NCI-H345 (cell line): ENCODE measurements at places on chromosomes 7 and 10.

DNA sequence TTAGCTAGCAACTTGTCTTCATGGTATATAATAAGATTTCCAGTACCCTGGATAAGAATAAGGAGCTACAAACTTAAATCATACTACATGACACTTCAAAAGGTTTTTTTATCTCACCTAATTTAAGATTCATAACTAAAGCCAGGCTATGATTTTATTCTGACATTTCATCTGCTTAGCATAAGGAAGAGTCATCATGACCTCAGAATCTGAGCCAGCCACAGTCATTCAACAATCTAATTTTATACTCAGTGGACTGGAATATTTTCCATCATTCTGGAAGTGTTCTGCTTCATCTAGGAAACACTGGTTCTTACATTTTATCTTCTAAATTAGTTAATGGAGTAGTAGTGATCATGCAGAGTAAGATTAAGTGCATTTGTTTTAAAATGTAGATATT is 102.1 kb upstream of the KCND2 start:
- DNase-seq = no peak

DNA sequence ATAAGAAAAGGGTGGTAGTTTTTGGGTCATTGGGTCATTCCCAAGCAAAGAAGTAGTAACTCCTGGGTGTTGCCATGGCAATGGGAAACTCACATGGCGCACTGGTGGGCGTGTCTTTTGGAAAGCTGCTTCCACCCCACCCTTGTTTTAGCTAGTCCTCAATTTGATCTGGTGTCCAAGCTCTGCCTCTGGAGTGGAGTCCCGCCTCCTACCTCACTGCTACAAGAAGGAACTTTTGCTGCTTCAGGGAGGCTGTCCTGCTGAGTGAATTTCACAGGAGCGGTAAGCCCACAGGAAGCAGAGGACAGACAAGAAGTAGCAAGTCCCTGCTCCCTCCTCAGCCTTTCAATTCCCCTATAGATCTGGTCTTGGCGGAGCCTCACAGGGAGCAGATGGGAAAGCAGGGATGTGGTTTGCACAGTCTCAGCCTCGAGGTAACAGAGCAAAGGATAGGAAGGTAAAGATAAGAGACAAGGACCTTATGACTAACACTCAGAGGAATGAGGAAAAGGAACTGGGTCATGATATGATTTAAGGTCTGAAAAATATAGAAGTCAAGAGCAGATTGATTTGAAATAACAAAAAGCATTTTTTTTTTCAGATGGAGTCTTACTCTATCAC is 700.3 kb downstream of the TNS3 start:
- no peak for DNase-seq

DNA sequence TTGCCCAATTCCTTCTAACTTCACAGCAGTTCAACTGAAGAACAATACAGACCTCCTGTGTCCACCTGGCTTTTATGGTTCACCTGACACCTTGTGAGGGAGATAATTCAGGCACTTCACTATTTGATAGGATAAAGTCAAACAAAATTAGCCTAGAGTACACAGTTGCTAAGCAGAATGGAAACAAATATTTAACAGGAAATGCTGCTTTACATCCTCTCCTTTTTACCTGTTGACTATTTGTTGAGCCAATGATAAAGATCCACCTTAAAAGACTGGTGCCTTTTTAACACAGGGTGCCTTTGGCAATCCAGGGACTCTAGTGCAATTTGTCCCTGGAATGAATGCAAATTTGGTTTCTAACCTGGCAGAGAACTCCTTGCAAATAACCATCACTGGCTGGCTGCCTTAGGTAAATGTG is 39.8 kb downstream of the ITPRID1 start:
- DNase-seq = peak; percentile 92

DNA sequence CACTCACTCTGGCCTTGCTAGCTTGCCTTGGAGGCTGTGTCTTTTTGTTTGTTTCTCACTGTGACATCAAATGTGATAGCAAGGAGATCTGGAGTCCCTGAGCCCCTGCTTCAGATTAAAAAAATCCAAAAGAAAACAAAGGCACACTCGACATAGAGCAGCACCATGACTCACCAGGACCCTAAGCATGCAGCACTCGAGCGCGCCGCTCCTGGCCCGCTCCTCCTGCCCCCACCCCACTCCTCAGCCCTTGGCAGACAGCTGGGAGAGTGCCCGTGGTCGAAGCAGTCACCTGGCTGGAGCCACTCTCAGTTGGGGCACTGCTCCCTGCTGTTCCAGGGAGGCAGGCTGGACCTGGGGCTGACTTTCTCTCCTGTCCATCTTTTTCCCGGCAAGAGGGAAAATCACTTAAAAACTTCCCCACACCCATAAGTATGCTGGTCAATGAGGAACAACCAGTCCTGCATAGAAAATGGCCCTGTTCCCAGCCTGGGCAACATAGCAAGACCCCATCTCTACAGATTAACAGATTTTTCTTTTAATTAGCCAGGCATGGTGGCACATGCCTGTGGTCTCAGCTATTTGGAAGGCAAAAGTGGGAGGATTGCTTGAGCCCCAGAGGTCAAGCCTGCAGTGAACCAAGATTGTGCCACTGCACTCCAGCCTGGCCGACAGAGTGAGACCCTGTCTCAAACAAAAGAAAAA is 128.4 kb downstream of the PAXIP1 start:
- DNase-seq = no peak

DNA sequence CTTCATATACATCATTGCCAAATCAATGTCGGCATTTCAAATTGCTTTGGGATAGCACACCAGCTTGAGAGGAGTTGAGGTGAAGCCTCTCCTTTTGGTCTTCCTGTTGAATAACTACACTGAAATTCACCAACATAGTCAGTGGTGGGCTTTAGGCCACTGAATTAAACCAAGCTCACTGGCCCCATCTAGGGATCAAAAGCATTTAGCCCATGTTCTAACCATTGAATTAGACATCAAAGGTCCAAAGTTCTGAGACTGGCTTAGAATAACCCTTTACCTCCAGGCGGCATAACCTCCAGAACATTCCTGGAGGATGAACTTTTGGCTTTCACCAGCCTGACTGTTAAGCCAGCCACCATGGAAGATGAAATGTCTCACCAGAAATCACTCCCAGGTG is 54.6 kb downstream of the BPGM start:
- no peak for DNase-seq

DNA sequence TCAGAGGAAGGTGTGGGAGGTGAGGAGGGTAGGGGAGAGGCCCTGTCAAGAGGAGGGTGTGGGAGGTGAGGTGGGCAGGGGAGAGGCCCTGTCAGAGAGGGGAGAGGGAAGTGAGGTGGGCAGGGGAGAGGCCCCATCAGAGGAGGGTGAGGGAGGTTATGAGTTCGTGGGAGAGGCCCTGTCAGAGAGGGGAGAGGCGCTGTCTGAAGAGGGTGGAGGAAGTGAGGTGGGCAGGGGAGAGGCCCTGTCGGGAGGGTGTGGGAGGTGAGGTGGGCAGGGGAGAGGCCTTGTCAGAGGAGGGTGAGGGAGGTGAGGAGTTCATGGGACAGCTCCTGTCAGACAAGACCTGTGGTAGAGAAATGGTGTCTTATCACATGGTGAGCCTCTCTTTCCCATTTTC is 74.4 kb downstream of the INPP5A start:
- DNase-seq = no peak

DNA sequence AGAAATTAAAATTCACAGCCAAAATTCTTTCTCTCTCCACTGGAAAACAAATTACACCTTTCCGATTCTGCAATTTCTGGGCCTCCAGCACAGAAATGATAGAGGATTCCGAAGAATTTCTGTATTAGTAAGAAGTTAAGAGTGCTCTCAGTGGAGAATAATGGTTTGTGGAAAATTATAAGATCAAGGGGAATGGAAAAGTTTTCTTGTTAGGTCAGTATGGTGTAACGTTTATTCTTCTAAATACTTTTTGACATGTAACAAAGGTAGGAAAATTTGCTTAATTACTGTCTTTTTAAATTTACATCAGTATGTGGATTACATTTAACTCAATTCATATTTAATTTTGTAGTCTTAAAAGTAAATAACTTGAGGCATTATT is 288.3 kb upstream of the NFE2L3 start:
- no peak for DNase-seq

- DNase-seq = no peak
Measured at GRCh38 chr10:113491967-113492565, 60.8 kb upstream of the HABP2 start.

DNA sequence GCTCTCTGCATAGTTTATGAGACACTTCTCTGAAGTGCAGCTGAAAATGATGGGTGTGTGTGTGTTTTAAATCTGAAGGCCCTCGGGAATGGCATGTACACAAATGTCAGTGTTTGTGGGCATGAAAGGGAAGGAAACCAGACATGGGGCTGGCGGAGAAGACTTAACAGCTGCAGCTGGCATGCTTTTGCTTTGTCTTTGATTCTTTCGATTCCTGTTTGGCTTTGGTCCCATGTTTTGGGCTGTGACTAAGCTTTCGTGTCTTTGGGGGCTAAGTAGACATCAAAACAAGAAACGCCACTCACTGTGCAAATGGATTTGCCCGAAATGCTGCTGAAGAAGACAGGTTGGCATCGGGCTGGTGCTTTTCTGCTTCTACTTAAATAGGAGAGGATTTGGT is 179.3 kb downstream of the PFKFB3 start:
- DNase-seq = no peak

- DNase-seq = no peak
Measured at GRCh38 chr10:121889212-121889611, 38.6 kb downstream of the ATE1 start.

- DNase-seq = no peak
Measured at GRCh38 chr7:16450366-16450765, 15.2 kb downstream of the SOSTDC1 start.

DNA sequence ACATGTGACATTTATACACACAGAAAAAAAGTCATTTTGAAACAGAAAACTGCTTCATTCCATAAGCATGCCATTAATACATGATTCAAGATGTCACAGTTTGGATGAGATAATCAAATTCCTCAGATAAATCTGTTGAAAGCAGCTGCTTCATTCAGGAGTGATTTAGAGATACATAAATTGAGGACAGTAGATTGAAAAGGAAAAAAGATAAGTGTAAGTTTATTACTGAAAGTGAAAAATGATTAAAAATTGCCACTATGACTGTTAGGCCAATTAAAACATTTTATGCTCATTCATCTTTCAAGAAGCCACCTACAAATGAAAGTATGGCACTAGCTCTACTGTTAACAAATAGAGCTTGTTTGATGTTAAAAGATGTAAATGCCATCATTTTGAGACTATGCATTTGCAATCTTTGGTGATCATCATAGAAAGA is 136.9 kb upstream of the CDK6 start:
- DNase-seq = no peak
